ENCODE measurements at places on chromosomes 16 and 17.

- DNase-seq: peak; percentile 90
Observed at GRCh38 chr16:83952940-83953795, at the start of gene OSGIN1. Gene OSGIN1 (plus strand): TSS chr16:83953240. CDS start chr16:83957672, 4,432 bp downstream.

GRCh38 chr17:14304773-14305517 lies 4.1 kb downstream of the HS3ST3B1 start:
- no peak for DNase-seq

GRCh38 chr16:82190386-82190785 lies 20.4 kb upstream of the MPHOSPH6 start:
- no peak for DNase-seq

DNA sequence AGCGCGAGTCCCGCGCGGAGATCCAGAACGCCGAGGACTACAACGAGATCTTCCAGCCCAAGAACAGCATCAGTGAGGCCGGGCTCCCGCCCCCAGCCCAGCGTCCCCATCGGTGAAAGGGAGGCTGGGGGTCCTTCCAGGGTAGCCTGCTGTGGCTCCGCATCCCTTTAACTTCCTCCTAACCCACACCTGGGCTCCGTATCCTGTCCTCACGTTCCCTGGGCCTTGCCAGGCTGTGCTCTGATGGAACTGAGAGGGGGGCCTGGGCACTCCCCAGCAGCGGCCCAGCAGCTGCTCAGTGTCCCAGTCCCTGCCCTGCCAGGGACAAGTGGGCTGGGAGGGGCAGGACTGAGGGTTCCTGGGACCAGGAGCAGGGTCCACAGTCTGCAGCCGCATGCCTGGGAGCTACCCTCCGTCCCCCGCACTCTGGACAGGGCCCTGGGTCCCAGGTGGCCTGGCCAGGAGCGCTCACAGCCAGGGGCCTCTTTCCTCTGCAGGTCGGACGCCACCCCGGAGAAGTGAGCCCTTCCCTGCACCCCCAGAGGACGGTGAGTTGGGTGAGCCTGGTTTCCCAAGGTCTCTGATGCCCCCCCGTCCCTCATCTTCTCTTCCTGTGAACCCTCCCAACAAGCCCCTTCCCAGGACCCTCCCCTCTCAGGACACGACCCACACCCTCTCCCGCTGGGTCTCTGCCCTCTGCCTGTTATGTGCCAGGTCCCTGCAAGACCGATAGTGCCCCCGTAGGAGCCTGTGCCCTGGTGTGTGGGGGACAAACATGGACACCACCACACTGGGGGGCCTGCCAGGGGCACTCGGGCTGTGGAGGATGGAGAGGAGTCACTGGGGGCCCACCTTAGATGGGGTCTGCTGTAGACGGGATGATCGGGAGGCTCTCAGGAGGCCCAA lies 18.1 kb downstream of the KATNB1 start:
- DNase-seq: no peak

- DNase-seq: no peak
Observed at GRCh38 chr17:68427575-68427974, 29.7 kb downstream of the WIPI1 start.

DNA sequence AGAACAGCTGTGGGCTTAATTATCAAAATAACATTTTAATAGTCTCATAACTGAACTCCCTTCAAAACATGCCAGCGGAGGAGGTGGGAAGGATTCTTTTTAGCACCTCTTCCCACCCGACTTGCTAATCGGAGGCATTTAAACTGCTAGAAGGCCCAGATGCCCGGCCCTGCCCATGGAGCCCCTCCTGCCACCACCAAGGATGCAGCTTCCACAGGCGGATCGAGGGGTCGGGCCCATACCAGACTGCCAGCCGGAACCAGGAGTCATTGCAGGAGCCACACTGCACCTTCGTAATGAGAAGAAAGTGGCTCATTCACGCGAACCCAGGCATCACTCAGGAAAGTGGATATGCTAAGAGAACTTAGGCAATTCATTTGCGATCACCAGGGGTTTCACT lies 201.2 kb downstream of the C16orf78 start:
- DNase-seq: no peak

DNA sequence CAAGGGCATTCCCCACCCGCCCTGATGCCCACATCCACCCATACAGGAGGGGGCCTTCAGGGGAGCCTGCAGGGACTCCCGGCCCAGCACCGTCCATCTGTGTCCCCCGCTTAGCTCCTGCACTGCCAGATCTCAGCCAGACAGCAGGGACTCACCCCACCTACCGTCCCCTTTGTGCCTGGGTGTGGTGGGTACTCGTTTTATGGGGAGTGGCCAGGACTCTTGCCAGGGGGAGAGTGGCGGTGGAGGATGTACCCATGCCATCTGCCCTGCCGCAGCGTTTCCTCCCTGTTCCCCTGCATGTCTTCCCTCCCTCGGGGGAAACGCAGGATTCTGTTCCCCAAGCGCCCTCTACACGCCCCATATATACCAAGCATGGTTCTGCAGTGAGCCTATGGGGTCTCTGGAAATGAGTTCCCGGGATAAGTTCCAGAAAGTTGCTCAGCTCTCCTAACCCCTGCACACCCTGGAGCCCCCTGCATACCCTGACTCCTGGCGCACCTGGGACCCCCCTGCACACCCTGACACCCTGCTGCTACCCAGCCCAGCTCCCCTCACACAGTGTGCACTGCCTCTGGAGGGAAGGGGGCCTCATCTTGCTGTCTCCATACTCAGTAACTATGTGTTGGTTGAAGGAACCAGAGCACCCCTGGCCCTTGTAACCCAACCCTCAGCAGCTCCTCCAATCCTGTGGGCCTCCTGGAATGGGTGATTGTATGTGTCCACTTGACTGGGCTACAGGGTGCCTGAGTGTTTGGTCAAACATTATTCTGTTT lies 4.2 kb upstream of the MAFG start:
- DNase-seq: no peak

GRCh38 chr17:17119533-17119932 lies 77.3 kb downstream of the MPRIP start:
- DNase-seq: no peak

GRCh38 chr16:68894714-68895113 lies 51.4 kb downstream of the TANGO6 start:
- no peak for DNase-seq

DNA sequence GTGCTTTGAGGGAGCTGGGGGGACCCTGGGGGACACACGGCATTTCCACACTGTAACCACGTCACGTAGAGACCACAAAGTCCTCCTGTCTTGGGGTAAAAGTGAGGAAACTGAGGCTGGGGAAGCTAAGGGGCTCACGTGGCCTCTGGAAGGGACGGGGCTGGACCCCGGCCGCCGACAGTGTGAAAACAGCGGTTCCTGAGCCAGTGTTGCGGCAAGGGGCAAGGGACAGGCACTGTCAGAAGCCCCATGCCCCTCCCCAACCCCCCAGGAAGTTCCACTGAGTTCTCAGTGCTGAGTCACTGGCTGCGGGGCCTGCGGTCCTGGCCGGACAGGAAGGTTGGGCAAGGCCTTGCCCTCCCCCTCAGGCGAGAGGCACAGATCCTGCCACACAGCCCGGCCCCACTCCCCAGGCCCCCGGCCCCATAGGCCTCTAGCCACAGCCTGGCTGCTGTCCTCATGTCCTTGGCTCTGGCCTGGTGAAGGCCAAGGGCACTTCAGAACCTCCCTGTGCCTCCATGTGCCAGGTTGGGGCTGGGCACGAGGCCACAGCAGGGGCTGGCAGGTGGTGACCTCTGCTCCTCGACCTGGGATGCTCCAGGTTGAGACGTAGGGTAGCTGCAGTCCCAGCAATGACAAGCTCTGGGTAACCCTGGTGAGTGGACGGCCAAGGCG lies 5.0 kb upstream of the CCDC57 start:
- peak; percentile 59 for DNase-seq

DNA sequence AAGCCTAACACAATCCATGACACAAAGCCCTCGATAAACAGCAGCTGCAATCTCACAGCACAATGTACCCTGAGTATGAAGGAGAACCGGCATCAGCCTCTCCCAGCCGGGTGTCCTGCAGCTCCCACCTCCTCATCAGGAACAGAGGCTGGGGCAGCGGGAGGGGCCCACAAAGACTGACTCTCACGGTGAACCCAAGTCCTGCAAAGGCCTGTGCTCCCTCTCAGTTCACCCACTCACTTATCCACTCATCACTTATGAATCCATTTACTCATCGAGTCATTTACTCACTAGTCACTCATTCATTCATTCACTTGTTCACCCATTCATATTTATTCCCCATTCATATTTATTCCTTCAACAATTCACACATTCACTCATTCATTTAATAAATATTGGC lies 11.6 kb downstream of the ZNF423 start:
- no peak for DNase-seq

DNA sequence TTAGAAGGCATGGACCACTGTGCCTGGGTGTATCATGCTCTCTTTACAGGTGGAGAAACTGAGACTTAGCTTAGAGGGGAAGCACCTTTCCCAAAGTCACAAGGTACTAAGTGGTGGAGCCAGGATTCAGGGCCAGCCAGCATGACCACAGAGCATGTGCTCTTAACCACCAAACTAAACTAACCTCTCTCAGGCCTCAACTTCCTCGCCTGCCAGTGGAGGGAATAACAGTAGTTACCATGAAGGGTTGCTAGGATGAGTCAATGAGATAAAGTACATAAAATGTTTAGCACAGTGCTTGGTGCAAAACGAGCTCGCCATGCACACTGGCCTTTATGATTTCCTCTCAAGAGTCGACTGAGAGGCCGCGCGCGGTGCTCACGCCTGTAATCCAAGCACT lies 6.4 kb upstream of the MYO1C start:
- no peak for DNase-seq

DNA sequence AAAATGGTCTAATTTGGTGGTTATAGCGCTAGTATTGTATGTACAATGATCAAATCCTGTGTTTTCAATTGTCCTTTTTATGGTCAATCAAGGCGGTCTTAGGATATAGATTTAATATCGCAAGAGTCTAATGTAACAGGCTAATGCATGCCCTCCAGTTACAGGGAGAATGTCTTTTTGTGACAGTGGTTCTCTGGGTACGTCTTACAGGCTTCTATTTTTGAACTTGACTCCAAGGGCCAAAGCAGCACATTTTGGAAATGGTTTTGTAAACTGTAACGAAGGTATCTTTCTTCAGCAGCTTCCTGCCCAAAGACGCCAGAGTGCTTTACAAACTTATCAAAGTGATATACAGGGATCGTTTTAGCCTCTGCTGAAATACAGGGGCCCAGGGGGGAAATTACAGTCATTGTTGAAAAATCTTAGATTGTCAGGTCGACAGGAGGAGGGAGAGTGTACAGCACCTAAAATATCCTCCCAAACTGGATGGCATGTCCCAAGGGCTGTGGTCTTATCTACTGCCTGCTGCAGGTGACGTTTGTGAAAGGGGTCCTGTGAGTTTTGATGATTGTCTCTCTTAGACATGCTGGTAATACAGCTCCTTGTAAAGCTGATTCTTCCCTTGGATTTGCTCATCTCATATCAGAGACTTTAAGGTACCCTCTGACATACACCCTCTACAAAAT lies 288.5 kb downstream of the CDH13 start:
- DNase-seq: no peak

GRCh38 chr16:21666772-21667171 lies 3.0 kb downstream of the OTOA start:
- no peak for DNase-seq

DNA sequence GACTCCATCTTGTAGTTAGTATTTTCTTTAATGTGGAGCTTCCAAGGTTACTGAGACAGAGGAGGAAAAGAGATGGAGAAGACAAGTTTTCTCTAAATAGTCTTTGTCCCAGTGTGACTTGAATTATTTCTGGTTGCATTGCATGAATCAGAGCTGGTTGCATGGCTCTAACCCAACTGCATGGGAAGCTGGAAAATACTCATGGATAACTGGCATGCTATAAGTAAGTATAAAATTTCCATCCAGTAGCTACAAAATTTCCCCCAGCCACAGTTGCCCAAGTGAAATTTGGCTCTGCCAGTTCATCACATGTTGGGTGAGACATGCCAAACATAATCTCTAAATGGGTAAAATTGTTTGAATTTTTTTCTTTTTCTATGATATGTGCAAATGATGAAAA lies 1161.5 kb downstream of the CDH11 start:
- no peak for DNase-seq

DNA sequence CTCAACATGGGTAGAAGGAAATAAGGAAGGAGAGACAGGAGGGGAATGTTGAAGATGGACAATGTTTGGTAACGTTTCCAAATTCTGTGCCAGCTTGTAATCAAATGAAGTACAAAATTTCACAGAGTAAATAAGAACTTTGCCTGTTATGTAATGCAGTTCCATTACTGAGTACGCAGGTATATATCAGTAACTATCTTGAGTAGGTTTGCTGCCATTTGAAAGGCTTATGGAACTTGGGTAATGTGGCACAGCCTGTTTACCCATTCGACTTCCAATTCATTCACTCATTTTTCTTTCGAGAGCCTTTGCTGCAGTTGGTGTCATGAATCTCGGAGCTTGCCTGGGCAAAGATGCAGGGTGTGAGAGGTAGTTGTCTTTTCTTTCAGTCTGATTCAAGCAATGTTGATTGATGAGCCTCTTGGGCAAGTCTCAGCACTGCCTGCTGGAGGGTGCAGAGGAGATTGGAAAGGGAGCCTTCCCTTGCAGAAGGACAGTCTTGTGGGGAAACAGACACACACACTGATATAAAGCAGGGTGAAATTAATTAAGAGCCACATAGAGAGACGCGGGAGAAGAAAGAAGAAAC lies 53.4 kb downstream of the ZNF18 start:
- DNase-seq: no peak

DNA sequence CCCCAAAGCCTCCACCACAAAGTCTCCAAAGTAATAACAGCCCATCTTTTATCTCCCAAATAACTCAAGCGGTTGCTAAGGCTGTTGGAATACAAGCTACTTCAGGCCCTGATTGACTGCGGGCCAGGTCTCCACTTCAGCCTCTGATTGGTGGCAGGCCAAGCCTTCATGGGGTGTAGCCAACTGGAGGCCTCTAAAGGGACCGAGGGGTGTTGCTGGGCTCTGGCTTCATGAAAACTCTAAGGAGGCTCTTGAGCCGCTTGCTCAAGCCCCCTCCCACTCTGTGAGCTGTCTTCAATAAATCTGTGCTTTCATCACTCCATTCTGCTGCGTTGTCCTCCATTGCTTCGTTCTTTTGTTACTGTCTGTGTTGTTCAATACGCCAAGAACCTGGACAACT lies 487.2 kb downstream of the XYLT1 start:
- no peak for DNase-seq

GRCh38 chr16:19014461-19014860 lies 30.7 kb downstream of the TMC7 start:
- DNase-seq: no peak

- DNase-seq: no peak
Observed at GRCh38 chr17:63754046-63754445, 12.4 kb upstream of the STRADA start.
